ENCODE measurements at places on chromosomes 11 and 22.

DNA sequence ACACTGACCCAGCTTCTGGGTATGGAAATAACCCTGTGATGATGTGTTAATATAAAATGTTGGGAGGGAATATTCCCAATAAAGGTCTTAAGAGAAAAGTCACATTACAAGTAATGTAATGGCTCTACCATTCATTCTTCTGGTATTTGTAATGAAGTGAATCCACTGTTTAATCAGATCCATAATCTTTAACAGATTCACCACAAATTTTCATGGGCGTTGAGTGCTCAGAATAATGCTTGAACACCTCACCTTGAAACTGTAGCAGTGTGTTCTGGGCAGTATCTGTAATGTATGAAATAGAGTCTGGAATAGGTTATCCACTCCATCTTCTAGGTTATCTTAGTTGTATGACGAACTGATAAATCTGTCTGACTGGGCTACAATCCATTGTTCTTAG lies 26.6 kb upstream of the CRTAM start:
- no peak for DNase-seq

DNA sequence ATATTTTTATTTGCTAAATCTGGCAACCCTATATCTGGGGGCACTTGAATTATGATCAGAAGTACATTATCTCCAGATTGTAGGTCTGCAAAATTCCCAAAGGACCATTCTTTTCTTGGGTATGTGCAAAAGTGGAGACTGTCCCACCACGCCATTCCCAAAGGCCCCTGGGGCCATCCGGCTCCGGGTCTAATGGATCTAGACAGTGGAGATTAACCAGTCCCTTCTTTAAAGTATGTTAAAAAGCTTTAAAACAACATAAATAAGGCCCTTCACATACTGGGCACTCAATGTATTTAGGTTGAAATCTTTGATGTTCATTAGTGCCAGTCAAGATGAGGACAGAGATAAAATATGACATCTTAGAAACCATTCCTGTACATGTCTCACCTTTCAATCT lies 124.1 kb downstream of the MAML2 start:
- DNase-seq, result no peak

DNA sequence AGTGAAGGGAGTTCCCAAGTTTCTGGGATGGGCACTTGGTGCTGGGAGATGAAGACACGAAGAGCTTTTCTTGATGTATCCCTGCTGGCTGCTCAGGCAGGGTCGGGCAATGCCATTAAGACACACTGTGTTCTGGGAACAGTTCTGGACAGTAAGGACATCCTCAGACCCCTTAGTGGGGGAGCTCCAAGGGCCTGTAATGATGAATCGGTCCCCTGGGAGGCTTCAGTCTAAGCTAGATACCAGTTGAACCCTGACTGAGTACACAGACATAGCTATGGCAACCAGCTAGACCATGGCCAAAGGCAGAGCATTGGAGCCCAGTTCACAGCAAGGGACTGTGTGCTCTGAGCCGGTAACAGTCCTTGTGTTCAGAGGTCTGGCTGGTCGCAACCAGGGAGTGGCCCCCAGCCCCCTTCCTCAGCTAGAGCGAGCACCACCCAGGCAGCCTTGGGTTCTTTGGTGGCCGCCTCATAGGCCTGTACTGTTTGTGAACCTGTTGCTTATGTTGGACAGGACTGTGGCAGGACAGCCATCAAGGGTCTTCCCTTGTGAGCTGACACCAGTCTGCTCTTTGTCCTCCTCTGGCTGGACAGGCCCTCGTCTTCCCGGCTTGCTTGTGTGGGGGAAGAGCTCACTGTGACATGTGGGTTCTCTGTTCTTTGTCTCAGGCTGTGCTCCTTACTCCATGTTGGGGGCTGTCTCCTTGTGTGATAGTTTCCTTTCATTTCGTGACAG lies 25.0 kb downstream of the MED15 start:
- no peak for DNase-seq

DNA sequence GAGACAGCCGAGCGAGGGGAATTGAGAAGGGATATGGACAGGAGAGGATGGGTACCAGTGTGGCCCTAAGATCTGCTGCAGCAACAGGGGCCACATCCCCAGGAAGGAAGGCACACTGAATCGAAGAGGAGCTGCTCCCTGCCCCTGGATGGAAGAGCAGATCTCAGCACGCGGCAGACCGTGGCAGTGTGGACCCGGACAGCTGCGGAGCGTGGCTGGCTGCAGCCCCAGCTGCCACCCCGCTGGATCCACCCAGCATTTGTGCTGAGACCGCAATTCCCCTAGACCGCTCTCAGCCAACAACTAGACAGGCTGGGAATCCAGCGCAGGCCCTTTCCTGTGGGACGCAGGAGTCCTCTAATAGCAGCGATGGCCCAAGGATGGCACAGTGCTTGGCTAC lies 94.7 kb downstream of the NECTIN1 start:
- no peak for DNase-seq

- DNase-seq, result no peak
These were observed 55.1 kb downstream of the MTMR3 start for GRCh38 chr22:29937940-29938693.

GRCh38 chr11:108873310-108873709 lies 208.4 kb downstream of the DDX10 start:
- no peak for DNase-seq
